ENCODE measurements at places on chromosomes 4 and X.

DNA sequence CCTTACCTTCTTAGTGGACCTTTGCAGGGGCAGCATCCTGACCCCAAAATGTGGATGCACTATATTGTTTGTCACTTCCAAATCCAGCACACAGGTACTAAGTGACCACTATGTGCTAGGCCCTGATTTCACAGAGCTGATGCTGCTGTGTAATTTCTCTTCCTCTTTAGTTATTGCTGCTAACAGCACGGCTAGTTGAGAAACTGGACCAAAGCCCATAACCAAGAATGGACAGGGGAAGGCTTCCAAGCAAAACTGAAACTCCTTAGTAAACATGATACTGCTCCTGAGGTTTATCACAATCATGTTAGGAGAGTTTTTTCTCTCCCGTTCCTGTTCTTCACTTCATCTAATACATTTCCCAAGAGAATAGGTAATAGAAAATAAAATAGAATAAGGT is 172.9 kb upstream of the TTC29 start:
- no peak for DNase-seq

- no peak for DNase-seq
These were observed 168.9 kb downstream of the AMELX start for GRCh38 chrX:11462136-11462535.

GRCh38 chr4:112860830-112861690 is 188.4 kb upstream of the ANK2 start:
- DNase-seq = no peak

DNA sequence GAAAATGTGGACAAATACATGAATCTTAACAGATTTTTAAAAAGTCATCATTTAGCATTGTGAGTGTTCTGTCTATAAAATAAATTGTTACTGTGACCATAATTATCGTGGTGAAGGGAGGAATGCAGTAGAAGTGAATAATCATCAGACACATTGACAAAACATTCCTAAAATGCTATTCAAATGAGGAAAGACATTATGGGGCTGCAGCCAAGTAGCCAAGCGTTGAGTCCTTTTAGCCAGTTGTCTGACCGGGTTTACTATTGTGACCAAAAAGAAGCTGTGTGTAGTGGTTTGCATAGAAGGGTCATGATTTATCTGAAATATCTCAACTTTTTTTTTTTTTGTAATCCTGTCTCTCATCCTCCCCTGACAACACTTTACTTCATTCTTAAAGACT is 19.5 kb downstream of the WWC2 start:
- no peak for DNase-seq

DNA sequence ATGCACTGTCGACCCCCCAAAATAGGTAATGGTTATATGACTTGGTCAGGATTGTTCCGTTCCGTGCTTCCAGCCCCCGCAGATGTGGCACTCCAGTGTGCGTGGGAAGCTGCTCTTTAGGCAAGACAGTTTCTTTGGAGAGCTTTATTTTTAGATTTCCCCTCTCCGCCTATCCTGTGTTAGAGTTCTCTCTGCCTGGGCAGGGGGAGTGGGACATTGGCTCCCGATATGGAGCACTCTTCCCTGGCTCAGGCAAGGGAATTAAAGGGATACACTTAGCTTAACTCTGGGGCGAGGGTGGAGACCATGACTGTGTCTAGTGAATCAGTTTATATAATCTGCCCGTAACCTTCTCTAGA is 36.0 kb downstream of the DLG3 start:
- no peak for DNase-seq

DNA sequence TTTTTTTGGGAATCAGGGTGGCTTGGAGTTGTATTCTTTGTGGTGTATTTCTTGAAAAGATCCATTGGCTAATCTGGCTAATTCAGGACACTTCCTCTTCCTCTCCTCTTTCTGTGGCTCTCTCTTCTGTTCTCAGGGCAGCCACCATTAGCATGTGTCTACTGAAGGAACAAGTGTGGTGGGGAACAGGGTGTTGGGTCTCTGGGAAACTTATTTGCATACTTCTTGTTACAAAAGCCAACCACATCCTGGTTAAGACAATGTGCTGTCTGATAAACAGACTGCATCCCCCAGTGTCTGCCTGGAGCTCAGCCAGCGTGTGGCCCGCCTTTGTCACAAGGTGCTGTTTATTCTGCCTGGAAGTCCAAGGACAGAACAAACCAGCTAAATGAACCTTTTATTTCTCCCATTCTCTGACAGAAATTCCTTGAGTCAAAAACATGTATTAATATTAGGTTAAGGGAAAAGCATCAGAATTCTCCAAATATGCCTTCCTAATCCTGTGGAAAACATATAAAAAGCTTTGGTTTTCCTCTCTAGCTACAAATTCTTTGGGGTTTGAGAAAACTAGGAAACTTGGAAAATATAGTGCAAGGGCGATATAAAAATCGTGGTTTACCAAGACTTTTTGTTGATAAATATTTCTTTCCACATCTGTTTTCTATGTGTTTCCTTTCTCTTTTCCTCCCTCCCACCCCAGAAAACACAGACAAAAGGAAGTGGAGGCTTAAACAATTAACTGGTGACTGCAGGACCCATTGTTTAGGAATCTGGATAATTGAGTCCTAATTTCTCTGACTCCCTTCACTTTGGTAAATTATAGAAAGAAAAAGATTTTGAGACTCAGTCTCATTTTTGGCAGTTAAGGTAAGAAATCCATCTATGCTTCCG is 203.6 kb downstream of the SPRY1 start:
- peak; percentile 29 for DNase-seq

DNA sequence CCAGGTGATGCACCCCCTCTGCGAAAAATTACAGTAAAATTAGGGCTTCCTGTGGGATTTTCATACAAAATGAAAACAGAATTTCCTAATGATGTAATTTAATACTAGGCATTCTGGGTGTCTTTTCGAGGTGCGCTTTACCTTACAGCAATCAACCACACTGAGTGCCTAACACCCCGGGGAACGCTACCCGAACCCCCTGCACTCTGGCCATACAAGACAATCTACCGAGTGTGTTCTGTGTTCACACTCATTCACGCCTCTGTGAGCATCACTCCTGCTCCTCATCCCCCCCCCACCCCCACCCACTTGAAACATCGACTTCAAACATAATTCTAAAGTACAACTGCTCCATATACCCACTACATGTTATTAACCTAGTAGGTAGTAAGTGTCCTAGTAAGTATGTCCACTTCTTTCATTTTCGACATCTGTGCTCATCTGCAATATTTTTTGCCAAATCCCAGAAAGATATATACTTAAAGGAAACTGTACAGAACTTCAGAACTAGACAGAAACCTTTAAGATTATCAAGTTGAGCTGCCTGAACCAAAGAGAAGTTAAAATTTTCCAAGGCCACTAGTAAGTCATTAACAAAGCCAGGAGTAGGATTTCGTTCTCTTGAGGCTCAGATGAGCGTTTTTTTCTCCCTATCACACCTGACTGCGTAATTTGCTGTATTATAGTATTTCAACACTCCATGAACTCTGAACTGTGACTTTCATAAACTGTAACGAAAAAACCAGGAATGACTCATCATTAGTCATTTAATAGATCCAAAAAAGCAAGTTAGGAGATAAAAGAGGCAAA is 80.0 kb downstream of the FAT1 start:
- DNase-seq = no peak

GRCh38 chrX:40144576-40144975 is 46.8 kb upstream of the BCOR start:
- no peak for DNase-seq

GRCh38 chr4:22334155-22334554 is 181.7 kb downstream of the ADGRA3 start:
- DNase-seq = no peak

DNA sequence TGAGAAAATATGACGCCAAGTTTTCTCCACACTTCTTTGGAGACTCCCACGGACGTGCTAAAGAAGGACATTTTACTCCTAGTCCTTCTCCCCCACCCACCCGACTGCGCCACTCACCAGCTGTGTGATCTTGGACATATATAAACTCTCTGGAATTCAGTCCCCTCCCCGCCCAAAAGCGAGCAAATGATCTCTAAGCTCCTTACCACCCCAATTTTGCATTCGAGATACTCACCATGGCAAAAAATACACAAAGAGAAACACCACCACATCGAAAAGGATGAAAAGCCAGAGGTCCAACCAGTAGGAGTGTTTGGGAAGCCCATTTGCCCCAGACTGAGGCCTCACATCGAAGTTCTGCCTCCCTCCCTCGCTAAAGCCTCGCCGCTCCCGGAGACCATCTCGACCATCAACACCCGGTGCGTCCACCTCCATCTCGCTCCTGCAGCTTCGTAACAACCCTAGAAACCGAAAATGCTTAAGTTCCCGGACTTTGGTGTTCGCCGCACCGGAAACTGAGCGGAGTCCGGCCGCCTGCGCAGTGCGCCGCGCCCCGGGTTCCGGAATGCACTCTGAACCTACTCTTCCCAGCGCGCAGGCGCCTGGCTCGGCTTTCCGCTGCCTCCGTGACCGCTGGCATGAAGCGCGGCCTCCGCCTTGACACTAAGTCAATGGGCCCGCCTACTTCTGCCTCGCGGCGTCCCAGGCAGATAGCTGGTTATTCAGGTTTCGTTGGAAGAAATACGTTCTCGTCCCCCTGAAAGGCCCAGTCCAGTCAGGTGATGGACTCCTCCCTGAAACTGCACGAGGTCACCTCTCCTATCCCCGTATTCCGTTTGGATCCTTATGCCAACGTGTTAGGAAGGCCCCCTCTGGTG is 21.6 kb downstream of the FABP2 start:
- peak; percentile 87 for DNase-seq

DNA sequence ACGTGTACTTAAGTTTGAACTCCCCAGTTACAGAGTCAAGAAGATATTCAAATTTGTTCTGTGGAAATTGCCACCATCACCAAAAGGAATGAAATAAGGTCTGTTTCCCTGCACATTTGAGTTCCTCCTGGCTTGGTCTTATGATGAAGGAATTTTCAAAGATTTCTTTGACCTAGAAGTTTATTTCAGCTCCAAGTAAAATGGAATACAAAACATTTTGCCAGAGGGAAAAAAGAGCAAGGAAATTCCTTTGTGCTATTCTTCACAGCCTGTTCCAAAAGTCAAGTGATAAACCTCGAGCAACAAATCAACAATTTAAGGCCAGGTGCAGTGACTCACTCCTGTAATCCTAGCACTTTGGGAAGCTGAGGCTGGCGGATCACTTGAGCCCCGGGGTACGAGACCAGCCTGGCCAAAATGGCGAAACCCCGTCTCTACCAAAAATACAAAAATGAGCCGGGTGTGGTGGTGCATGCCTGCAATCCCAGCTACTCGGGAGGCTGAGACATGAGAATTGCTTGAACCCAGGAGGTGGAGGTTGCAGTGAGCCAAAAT is 3.4 kb downstream of the NKRF start:
- DNase-seq = no peak

- no peak for DNase-seq
These were observed 82.1 kb downstream of the GUCY2F start for GRCh38 chrX:109399831-109400230.

GRCh38 chr4:42401171-42401570 is 3.9 kb downstream of the SHISA3 start:
- DNase-seq = no peak

DNA sequence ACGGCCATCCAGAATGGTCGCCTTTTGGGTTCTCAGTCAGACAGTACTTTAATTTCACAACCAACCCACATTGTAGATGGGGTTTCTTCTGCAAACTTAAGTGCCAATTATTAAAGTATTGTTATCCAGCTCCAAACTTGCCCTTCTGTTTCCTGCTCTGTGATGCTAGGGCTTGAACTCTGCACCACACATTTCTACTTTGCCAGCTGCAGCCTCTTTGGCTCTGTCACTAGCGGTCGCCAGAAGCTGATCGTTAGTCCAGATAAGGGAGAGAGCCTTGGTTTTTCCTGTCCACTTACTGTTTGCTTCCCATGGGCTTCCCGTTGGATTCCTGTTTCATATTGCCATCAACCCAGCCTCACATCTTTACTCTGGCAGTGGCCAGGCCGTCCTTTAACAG is 196.6 kb downstream of the ASB9 start:
- DNase-seq = no peak

DNA sequence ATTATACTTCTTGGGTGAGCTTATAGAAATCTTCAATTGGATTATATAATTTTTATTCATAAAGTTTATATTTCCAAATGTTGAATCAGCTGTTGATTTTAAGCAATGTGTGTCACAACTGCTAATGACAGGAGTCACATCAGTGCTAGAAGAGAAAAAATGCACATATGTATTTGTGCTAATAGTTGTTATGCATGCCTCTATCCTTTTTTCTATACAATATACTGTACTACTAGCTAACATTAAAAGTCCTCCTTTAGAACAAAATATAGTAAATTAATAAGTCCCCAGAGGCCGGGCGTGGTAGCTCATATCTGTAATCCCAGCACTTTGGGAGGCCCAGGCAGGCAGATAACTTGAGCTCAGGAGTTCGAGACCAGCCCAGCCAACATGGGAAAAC is 23.7 kb upstream of the HNRNPD start:
- no peak for DNase-seq

DNA sequence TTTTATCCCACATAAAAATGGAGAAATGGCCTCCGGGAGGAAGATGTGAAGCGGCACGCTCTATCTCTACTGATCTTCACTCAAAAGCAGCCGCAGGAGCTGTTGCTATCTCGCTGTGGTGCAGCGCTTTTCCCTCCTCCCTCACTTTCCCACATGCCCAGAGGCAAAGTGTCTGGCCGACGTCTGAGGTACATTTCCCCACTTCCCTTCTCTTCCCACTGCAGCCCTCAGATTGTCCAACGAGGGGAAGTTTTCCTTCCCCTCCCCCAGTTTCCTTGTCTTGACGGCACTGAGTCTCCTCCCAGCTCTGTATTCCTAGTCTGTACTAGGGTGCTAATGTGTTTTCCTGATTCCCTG is 660 bp upstream of the COL25A1 start:
- no peak for DNase-seq

- no peak for DNase-seq
These were observed 57.5 kb upstream of the GC start for GRCh38 chr4:71841336-71841735.

DNA sequence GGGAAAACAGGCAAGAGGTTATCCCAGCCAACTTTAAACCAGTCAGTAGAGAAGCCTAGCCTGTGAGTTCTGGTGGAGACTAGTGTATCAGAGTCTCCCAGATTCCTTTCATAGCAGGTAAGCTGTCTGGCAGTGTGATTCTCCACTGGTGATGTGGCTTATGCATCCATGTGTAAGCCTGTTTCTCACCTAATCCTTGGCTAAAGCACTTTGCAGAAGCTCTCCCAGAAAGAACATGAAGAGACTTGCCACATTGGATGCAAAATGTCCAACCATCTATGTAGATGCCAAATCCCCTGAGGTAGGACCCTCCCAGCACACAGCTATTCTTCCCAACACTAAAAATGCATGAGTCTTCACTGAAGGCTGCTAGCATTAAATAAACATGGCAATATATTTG is 111.7 kb downstream of the CHRNA9 start:
- DNase-seq = no peak

DNA sequence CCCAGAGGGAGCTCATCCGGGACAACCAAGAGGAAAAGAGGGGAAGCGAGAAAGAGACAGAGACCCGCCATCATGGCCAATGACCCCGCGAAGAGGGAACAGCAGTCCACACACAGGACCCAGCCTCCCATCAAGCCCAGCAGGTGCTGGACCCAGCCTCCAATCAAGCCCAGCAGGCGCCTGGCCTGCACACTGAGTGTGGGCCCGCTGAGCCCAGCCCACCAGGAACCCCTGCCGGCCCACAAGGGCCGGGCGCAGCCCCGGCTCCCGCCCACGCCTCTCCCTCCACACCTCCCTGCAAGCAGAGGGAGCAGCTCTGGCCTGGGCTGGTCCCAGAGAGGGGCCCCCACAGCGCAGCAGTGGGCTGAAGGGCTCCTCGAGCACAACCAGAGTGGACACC is 391.1 kb downstream of the IDS start:
- DNase-seq = no peak
